ENCODE measurements at places on chromosomes 4 and X.
A peak's percentile ranks its signal among the peaks of the same experiment; 100 is the strongest.

GRCh38 chr4:114396808-114397207 is 201.8 kb upstream of the UGT8 start:
- no peak for DNase-seq

DNA sequence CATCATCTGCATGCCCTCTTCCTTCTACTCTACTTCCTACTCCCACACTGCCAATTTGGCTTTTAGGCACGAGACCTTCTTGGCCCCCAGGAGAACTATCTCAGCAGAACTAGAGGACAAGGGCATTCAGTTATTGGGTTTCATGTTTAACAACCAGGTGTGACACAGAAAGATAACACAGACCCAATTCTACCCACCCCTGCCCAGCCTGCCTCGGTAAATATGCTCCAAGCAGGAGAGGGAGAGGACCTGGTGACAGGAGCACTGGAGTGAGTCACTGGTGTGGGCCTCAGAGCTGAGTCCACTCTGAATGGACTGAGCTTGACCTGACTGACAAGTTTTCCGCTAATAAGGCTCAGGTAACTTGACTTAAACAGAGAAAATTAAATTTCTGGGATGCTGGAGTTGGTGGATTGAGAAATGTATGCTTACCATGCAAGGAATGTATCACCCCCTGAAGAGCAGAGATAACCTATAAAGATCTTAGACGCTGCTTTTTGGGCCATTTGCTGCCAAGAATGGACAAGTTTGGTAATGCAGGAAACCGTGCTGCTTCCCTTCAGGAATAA is 52.5 kb downstream of the CASP3 start:
- DNase-seq = no peak

DNA sequence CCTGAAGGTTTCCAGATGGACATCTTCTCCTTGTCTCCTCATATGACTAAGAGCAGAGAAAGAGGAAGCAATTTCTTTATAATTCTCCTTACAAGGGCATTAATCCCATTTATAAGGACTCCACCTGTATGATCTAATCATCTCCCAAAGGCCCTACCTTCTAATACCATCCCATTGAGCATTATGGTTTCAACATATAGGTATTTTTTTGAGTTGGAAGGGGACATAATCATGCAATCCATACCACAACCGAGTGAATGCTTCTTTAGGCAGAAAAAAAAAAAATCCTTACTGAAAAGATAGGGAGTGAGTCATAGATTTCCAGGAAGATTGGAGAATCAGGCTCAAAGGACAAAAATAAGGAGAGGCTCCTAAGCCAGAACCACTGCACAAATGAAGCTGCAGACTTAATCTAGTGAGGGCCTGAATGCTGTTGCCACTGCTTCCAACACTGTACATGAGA is 312.5 kb upstream of the HS3ST1 start:
- DNase-seq = no peak

- peak; percentile 30 for DNase-seq
Observed at GRCh38 chrX:47380268-47380667, 9.9 kb downstream of the ZNF157 start.

DNA sequence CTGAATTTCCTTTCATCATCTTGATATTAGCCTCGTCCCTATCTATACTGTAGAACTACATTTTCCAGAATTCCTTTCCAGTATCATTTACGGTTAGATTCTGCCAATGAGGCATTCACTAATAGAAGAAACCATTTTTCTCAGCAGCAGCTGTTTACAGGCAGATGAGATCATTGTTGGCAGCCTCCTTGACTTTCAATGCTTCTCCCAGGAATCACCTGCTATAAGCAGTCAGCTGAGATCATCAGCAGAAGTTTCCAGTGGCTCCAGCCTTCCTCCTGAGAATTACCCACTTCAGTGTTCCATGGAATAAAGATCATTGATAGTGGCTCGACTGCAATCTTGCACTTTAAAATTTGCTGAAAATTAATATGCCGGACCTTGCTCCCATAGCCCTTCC is 157.3 kb upstream of the TET2 start:
- DNase-seq = no peak

DNA sequence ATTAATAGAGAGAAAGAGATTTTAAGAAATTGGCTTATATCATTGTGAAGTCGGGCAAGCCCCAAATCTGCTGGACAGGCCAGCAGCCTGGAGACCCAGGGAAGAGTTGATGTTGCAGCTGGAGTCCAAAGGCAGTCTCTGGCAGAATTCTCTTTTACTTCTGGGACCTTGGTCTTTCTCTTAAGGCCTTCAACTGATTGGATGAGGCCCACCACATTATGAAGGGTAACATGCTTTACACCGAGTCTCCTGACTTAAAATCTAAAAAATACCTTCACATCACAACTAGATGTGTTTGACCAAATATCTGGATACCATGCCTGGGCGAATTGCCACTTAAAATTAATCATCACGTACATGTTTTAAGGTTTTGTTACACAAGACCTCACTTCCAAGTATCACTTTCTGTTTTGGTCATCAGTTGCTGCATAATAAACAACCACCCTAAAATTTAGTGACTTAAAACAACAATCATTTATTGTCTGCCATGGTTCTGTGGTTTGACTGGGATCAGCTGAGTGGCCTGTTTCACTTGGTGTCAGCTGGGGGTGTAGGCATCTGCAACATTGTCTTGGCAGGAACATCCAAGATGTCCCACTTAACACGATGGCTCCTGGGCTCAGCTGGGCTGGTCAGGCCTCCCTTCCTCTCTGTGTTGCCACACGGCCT is 3.4 kb downstream of the CD38 start:
- no peak for DNase-seq

- no peak for DNase-seq
Observed at GRCh38 chr4:159374749-159375530, 272.1 kb downstream of the RAPGEF2 start.
